ENCODE measurements at places on chromosomes 3 and 15. TPM values are rescaled to one million over a fixed set of nuclear protein-coding genes. Genes with fewer than 3 reads are reported as not detected.

DNA sequence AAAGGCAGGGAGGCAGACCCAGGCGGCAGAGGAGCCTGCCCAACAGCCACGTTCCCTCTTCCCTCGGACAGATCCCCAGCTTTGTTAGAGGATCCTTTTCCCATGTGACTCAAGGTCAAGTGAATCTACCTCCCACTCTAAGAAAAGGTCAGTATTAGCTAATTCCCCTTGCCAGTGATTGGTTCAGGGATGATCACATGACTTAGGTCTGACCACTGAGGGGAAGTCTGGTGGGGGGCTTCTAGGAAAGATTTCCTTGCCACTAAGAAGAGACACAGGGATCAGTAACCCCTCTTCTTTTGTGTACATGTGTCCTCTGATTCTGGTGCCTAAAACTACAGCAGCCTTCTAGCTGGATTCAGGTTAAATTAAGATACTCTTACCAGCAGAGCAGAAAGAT is 266.3 kb upstream of the NSMCE3 start:
- no peak overlapping the region for H3K4me3 ChIP-seq
- no peak overlapping the region for H3K27ac ChIP-seq
- H3K36me3 ChIP-seq = no peaks in the 10 kb centered on the region
- DNase-seq = no peak
- H3K4me1 ChIP-seq = no peaks in the 10 kb centered on the region

DNA sequence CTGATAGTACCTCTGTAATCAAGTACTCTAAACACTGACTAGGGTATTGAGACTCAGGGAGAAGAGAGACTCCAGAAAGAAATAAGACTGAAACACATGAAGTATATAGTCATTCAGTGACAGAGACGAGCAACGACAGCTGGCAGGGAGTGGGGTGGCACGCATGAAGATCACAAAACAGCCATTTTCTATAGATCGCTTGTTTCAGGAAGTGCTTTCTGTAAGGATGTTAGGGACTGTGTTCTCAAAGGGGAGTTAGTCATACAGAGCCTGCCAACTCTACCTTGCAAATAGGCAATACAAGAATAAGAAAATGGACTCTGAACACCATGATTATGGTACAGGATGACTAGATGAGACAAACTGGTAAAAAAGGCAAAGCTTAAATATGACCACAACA is 139.5 kb downstream of the TBL1XR1 start:
- DNase-seq = no peak
- H3K27ac ChIP-seq = no peak overlapping the region
- H3K4me3 ChIP-seq = no peak overlapping the region

PRTG gene
- 11.4 TPM for total RNA-seq

GRCh38 chr15:65087873-65088642 is 11.5 kb downstream of the KBTBD13 start:
- H3K36me3 ChIP-seq = no peaks in the 10 kb centered on the region
- H3K4me3 ChIP-seq = no peak overlapping the region
- no peak overlapping the region for H3K27ac ChIP-seq
- no peak for DNase-seq
- no peaks in the 10 kb centered on the region for H3K4me1 ChIP-seq
- H3K27me3 ChIP-seq = 0 out of 2 replicates have a peak, but pooled peaks cover 3% of the 10 kb centered on the region

HGD gene
- 0.65 TPM for total RNA-seq

- peak; percentile 76 for DNase-seq
- no peak overlapping the region for H3K4me3 ChIP-seq
- H3K27me3 ChIP-seq = no peaks in the 10 kb centered on the region
- no peaks in the 10 kb centered on the region for H3K36me3 ChIP-seq
- H3K4me1 ChIP-seq = peaks cover 24% of the 10 kb centered on the region
Measured at GRCh38 chr3:43879166-43879565, 188.4 kb downstream of the ABHD5 start.

DNA sequence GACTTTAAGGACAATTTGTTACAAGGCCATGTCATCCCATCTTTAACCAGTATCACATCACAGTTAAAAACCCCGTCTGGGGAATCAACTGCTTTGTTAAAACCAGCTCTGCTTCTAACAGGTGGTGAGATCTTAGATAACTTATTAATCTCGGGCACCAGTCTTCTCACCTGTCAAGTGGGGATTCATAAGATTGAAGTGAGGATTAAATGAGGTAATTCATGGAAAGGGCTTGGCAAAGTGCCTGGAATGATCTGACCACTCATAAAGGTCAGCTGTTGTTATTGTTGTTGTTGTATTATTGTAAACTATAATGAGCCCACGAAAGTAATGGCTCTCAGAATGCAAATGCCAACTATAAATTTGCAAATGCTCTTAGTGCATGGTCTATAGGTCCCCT is 30.1 kb upstream of the SLC24A5 start:
- H3K27ac ChIP-seq = no peak overlapping the region
- H3K27me3 ChIP-seq = no peaks in the 10 kb centered on the region
- H3K4me1 ChIP-seq = no peaks in the 10 kb centered on the region
- H3K4me3 ChIP-seq = no peak overlapping the region
- DNase-seq = no peak

Measured in PC-9 (cell line).